HuH-7 (cell line): ENCODE measurements at places on chromosomes 5 and 9.

DNA sequence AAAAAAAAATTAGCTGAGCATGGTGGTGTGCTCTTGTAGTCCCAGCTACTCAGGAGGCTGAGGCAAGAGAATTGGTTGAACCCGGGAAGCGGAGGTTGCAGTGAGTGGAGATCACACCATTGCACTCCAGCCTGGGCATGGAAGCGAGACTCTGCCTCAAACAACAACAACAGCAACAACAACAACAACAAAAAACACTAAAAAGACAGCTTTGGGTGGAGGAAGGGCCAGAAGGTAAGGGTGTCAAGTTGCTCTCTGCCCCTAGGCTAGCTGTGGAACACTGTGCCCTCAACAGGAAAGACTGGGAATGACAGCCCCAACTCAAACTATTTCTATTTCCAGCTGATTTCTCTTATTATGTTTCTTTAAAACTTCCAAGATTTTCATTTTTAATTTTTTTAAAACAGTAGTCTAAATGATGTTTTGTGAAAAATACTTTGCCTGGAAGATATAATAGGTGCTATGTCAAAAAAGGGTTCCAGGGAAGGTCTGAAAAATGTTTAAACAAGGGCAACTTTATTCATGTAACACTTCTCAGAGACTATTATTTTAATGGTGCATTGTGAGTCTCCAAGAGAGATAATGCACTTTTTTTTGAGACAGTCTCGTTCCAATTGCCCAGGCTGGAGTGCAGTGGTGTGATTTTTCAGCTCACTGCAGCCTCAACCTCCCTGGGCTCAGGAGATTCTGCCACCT is 29.9 kb downstream of the CLINT1 start:
- DNase-seq: peak; percentile 18

- DNase-seq: no peak
These were observed 44.0 kb downstream of the GGTA1 start for GRCh38 chr9:121455527-121456239.

GRCh38 chr5:51559921-51560658 is 176.8 kb downstream of the ISL1 start:
- DNase-seq: no peak

GRCh38 chr5:143554187-143554717 is 150.8 kb upstream of the NR3C1 start:
- no peak for DNase-seq

DNA sequence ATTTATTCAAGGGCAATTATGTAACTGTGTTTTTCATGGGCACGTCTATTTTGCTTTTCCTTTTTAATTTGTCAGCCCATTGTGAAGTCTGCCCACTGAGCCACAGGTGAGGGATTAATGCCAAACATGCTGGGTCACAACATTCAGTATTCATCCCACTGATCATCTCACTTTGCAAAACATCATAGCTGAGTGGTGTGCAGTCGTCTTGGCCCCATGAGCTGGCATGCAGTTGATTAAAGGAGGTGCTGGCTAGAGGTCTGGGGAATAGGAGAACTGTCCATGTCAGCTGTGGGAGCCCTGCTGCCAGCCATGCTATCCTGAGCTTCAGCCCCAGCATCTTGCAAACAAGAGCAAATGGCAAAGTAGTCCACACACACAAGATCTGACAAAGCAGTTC is 11.7 kb upstream of the ESM1 start:
- DNase-seq: no peak

DNA sequence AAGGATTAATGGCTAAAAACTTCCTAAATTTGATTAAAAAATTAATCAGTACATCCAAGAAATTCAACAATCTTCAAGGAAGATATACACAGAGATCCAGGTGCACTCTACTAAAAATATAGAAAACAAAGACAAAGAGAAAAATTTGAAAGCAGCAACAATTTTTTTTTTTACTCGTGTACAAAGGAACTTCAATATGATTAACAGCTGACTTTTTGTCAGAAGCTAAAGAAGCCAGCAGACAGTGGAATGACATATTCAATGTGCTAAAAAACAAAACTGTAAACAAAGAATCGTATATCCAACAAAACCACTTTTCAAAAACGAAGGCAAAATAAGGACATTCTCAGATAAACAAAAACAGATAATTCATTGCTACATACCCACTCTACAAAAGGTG is 234.6 kb downstream of the FSTL4 start:
- DNase-seq: no peak

GRCh38 chr9:88706193-88707113 is 171.5 kb downstream of the NXNL2 start:
- peak; percentile 62 for DNase-seq

- no peak for DNase-seq
These were observed 280.7 kb downstream of the RFX3 start for GRCh38 chr9:3244963-3245653.

- no peak for DNase-seq
These were observed 109.1 kb upstream of the PTGER4 start for GRCh38 chr5:40570408-40571129.

DNA sequence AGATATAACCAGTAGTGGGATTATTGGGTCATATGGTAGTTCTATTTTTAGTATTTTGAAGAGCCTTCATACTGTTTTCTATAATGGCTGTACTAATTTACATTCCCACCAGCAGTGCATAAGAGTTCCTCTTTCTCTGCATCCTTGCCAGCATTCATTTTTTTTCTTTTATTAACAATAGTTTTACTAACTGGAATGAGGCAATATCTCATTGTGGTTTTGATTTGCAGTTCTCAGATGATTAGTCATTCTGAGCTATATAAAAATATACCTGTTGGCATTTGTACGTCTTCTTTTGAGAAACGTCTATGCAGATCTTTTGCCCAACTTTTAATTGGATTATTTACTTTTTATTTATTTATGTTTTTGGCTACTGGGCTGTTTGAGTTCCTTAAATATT is 1579.3 kb upstream of the CDH6 start:
- no peak for DNase-seq

GRCh38 chr5:60340965-60341471 is 358.9 kb downstream of the DEPDC1B start:
- no peak for DNase-seq

- DNase-seq: no peak
These were observed 45.7 kb upstream of the PTGS1 start for GRCh38 chr9:122325124-122325523.

DNA sequence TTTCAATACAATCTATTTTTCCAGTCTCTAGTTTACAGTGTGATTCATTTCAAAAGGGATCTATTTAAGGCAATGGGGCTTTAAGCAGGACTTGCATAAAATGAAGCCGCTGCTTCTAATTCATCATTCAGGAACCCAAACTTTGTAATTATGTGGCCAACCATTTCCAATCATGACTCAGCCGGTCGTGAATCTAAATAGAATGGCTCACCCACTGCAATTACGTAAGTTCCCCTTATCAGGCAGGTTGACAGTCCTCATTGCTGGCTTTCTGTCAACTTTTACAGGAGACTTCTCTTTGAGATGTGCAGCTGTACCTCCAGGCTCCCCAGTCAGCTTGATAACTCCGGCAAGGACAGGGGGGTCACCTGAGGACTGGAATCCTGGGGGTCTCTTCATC is 152.8 kb upstream of the DAP start:
- peak; percentile 42 for DNase-seq

- no peak for DNase-seq
These were observed 12.4 kb downstream of the IL5 start for GRCh38 chr5:132530946-132531345.

GRCh38 chr5:1950708-1951103 is 68.0 kb upstream of the IRX4 start:
- DNase-seq: no peak

DNA sequence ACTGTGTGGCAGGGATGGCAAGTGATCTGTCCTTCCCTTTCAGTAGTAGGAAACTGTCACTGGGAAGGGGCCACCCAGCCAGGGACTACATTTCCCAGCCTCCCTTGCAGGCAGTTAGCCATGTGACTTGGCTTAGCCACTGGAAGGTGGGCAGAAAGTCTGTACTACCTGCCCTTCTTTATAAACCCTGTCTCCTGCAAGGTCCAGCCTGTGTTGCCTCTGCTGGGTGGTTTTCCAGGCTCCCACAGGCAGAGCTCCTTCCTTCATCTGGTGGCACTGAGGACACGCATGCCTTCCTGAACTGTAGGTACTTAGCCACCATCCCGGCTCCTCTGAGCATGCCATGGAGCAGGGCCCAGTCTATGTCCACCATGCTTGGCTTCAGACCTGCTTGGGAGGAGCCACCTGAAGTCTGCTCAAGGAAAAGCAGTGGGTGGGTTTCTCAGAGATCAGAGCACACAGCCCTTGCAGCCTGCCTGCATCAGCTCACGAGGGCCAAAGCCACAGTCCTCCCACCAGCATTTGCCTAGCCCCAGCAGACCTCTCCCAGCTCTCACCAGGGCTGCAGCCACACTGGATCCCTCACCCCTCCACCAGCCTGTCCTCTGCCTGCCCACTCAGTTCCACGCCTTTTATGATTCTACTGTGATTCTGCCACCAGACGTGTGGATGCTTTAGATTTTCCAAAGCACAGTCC is 16.7 kb upstream of the SLC25A51 start:
- no peak for DNase-seq

DNA sequence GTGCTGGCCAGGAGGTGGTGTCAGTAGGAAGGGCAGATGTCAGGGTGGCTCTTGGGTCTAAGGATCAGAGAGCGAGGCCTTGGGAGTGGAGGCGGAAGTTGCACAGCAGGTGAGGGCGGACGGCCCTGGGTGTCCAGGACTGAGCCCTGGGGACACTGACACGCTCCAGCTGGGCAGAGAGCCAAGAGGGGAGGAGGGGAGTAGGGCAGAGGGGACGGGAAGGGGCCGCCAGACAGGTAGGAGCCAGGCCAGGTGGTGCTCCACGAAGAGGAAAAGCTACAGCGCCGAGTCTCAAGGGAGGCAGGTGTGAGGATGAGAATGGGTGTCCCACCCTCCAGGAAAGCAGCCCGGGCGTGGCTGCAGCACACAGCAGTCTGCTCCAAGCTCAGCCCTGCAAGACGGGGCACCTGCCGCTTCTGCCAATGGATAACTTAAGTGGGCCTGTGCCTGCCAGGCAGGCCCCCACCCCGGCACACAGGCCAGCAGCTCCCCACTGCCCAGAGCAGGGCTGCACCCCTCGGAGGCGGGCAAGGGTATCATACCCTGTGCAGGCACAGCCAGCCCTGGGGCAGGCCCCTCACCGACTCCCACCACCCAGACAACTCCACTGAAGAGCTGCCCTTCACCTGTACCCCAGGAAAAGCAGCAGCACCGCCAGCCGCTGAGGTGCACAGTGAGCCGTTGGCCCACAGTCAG is 4.9 kb downstream of the TPRN start:
- no peak for DNase-seq

DNA sequence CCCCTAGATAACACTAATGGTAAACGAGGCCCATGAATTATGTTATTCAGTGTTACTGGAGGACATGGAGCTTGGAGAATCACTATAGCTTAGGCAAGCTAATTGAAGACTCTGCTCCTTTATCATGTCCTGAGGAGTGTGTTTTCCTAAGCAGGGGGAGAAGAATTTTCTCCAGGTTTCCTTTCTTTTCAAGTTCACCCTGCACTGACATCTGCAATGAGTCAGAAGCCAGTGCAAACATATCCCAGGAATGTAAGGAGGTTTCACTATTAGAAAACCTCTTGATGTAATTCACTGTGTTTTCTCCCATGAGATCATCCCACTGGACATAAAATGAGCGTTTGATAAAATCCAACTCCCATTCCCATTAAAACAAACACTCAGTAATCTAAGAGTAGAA is 75.6 kb downstream of the DMRT2 start:
- DNase-seq: no peak

DNA sequence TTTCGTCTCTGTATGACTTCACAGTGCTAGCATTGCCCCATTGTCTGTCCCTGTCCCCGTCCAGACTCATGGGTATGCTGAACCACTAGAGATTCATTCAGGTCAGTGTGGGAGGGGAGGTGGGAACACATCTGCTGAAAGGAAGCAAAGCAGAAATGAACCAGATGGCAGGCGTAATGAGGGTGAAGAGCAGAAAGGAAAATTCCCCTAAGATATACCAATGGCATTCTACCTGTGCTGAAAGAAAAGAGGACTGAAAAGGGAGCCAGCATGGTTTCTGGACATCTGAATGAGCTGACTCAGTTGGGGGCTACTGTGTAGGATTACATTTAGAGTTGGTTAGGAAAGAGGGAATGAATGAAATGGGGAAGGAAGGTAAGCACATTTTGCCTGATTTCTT is 678.7 kb downstream of the MAT2B start:
- no peak for DNase-seq

- peak; percentile 6 for DNase-seq
These were observed 81.6 kb downstream of the CTNND2 start for GRCh38 chr5:11822598-11822997.

GRCh38 chr5:88093765-88094164 is 174.9 kb downstream of the TMEM161B start:
- DNase-seq: no peak

GRCh38 chr5:57779383-57780223 is 297.0 kb upstream of the ACTBL2 start:
- no peak for DNase-seq

GRCh38 chr5:96259151-96259772 is 173.8 kb downstream of the PCSK1 start:
- no peak for DNase-seq

DNA sequence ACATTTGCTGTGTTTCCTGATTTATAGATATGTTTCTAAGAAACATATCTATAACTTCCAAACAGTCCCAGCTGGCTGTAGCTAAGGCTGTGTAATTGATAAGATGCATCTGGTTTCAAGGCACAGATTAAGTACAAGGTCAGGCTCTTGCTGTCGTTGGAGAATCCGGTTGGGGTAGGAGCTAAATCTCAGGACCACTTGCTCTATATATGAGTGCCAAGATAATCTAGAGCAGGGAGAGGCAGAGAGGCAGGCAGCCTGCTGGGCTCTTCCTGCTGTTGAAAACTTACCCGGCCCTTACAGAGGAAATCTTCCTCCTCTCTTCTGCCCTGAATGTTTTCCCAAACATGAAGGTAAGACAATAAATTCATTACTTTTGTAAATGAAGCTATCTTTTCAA is at the start of gene C7:
Gene C7, plus strand, starts transcription at position 234 of the 400 bp plus-strand sequence. Its CDS starts 114 bp downstream, at position 348.
- no peak for DNase-seq

DNA sequence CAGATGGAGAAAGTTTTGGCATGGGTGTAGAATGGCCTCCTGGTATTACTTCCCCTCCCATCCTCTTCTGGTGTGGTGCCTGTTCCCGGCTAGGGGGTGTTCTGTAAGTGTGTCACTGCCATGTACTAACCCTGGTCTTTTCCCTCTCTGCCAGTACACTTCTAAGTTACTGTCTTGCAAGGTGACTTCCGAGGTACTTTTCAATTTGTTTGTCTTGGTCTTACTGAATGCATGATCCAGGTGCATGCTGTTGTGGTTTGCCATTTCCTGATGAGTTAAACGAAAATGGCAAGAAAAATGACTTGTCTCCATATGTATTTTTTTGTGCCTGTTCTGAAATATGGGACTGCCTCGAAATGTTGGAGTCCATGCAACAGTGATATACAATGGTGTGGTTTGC is 46.0 kb downstream of the C9orf152 start:
- no peak for DNase-seq

- DNase-seq: no peak
These were observed 15.8 kb upstream of the CACFD1 start for GRCh38 chr9:133443982-133444381.
